ENCODE measurements at places on chromosomes 2 and 18.

GRCh38 chr2:234993541-234993981, 41.7 kb downstream of the SH3BP4 start:
- no peak for DNase-seq

DNA sequence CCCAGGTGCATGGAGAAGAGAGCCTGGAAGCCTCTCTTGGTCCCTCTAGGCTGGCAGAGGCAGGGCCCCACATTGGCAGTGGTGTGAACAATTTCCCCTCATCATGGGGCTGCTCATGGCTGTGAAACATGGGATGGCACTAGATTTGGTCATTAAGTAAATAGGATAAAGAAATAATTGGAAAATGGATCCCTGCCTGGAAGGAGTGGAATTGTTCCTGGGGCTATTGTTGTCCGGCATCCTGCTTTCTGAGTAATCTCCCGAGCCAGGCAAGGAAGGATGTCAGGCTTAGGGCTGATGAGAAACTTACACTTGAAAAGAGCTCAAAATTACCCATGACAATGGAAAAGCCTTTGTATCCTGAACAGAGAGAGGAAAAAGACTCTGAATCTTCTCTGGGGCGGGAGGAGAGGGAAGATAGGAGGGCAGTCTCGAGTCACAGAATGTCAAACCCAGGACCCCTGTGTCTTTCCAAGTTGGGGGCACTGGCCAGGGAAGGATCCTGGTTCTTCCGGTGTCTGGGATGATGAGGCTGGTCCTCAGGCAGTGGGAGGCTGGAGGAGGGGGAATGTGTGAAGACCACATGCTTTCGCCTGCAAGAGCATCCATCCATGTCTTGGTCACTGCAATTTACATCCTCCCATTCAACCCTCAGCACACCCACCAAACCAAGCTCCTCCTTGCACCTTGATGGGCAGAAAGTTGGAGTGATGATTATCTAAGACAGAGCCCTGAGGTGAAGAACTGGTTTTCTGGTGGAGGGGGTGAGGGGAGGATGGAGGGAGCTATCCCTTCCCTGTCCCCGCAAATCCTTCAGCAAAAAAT, 27.1 kb upstream of the STEAP3 start:
- no peak for DNase-seq

DNA sequence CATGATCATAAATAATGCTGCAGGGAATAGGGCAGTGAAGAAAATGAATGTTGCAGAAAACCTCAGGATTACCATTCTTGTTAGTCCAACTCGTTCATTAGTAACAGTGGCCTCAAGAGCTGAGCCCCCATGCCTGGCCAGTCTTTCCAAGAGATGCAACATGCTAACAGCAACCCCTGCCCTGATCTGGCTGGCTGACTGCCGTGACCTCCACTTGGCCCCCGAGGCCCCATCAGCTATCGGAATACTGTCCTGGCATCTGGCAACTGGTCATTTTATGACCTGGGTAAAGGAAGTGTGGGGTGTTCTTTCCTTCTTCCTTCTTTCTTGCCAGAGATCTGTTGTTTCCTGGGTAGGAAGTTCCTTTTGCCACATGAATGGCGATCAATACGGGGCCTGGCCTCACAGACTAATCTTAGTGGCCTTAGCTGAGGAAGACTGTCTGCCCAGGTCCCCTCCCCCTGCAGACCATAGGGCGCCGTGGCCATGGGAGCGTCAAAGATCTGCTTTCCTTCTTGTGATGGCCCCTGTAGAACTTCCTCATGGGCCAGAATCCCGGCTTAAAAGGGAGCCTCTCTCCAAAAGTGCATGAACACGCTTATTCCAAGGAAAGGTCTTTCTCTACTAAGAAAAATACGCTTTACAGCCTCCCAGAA, 10.6 kb upstream of the TRABD2A start:
- no peak for DNase-seq

DNA sequence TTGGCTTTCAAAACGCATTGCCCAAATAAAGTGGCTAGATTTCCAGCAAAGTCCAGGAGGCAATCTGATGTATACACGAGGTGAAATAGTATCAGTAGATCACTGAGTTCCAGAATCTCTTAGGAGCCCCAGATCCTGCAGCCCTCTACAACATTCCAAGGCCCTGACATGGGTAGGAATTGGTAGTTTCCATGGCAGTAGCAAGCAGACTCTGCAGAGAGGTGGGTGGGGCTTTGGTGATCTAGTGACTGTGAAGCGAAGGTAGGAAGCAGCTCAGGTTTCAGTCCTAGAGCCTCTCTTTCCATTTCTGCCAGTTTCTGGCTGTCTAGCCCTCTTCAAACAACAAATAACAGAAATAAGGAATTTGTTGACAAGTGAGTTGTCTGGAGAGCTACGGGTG, 13.8 kb upstream of the SGPP2 start:
- DNase-seq = no peak

GRCh38 chr2:120622886-120623753, 112.5 kb upstream of the GLI2 start:
- DNase-seq = no peak

DNA sequence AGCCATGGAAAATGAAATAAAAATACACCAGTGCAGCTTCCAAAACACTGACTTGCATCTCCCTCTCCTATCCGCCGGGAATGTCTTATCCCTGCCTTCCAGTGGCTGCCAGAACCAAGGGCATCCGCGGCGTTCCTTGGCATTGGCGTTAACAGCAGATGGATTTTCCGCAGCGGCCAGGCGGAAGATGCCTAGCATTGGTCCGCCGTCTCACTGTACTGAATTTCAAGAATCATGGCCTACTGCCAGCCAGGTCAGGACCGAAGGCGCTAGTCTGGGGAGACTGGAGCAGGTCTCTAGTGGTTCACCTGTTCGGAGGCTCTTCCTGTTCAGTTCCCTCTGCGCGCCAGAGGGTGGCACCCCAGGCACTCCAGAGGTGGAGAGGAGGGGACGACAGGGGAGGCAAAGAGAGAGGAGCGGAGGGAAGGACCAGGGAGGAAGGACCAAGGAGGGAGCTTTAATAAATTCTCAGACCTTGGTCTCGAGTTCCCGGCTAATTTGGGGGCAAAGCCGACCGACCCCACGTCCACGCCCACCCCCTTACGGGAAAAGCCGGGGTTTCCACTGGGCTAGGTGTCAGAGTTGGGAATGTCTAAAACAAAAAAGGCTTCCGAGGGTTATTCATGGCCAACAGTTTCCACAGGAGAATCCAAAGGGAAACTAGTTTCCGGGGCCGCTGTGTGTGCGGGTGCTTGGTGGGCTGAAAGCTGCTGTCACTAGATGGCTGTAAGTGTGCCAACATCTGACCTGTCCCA, 3.7 kb upstream of the BCL2L11 start:
- peak; percentile 76 for DNase-seq

DNA sequence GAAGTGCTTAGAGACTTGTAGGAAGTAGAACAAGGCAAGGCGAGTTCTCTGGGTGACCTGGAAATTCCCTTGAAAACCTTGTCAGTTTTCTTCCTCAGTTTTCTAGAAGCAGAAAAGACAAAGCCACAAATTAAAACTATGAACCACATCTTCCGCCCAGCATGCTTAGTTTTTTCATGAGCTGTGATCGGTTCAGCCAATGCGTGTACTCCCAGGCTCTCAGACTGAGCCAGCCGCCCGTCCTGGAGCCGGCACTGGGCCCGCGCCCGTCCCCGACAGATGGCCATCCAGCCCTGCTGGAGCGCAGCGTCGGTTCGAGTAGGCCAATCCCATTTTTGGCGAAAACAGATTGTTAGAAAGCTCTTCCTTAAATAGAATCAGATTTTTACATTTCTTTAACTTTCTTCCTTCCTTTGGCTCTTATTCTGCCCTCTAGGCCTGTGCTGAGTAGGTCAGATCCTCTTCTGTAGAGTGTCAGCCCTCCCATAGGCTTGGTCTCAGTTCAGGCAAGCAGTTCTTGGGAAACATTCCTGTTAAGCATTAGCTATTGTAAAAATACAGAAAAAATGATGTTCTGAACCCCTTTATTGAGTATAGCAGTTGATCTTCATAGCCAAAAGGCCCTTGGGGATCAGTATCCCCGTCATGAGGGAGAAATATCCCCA, 112.5 kb downstream of the NCK2 start:
- peak; percentile 64 for DNase-seq

DNA sequence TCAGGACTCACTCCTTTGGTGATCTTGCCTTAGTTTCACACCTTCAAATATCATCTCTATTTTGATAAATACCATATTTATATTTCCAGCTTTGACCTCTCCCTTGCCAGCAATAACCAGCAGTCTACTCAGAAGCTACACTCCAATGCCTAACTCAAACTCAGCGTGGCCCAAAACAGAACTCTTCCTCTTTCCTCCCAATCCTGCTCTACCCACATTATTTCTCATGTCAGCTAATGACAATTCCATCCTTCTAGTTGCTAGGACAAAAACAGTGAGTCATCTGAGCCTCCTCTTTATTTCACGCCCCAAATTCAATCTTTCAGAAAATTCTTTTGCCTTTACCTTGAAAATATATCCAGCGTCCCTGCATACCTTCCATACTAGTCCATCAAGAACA, 23.5 kb downstream of the CYRIA start:
- DNase-seq = no peak

DNA sequence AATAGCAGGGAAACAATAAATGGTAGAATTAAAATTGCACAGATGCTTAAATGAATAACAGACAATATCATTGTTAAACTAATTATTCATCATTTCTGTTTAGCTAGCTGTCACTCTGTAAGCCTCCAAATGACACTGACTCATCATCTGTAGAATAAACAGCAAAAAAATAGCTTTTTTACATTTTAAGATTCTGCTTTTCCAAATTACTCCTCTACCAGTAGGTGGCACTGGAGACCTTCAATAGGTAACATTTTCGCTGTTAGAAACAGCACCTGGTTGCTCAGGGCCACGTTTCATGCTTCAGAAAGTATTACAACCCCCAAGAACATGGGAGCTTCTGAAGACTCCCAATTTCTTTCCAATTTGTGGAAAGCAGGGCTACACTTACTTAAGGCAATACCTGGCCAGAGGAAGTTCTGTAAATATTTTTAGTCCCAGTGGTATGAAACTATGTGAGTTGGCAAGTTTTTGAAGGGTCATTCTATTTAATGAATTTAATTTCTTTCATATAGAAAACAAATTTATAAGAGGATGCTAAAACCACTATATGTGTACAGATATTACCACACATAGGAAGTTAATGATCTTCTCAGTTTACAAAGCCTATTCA, 45.4 kb downstream of the TTN start:
- peak; percentile 9 for DNase-seq

DNA sequence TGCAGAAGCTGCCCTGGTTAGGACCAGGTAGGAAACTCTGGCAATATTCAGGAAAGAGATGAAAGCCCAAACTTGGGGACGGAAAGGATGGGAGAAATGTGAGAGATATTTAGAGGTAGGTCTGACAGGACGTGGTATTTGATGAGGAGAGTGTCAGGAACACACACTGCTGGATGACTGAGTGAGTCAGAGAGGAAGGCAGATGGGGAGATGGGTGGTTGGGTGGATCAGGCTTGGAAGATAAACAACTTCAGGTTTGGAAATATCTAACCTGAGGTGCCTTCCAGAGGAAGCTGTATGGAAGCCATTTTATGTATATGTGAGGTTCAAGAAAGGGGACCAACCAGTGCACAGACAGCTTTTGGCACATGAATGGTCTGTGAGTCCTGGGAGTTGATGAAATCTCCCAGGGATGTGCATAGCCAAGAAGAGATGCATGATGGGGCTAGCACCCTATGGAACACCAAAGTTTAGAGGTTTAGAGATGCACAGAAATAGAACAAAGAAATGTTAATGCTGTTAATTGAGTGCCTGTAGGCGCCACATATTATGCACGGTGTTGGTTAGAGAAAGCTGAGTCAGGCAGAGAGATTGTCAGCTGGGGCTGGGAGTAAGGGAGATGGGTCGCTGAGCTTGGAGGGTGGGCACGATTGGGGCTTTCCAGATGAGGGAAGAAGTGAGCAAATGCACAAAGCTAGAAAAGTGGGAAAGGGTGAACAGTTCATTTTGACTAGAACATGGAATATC, 101.0 kb downstream of the VIT start:
- no peak for DNase-seq

- no peak for DNase-seq
Measured at GRCh38 chr2:207219081-207219630, 53.4 kb upstream of the KLF7 start.

- DNase-seq = no peak
Measured at GRCh38 chr2:135050132-135050531, 2.0 kb upstream of the RAB3GAP1 start.

DNA sequence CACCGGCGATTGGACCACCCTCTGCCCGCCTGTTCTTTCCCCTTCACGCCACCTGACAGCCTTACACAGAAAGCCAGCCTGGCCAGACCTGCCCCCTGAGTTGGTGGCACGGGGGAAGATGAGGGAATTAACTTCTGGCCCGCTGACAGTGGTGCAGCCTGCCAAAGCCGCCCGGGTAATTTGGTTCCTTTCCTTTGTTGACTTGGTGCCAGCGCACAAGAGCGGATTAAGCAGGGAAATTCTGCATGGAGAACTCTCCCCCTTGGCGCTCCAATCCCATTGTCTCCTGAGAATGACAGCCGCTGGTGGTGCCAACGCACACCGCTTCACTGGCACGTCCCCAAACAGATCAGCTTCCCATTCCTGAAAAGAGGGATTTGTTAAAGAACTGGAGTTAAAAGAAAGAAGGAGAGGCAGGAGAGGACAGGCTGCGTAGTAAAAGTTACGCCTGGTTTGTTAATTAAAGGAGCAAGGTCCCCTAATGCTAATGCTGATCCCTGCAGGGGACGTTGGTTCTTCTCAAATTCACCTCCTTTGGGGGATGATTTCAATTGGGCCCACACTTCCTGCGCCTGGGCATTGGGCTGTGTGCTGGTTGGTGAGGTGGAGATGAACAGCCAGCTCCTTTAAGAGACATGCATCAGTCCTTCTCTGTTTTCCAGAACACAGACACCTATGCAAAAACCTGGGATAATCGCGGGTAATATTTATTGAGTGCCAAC, 286.8 kb downstream of the MYCN start:
- no peak for DNase-seq

DNA sequence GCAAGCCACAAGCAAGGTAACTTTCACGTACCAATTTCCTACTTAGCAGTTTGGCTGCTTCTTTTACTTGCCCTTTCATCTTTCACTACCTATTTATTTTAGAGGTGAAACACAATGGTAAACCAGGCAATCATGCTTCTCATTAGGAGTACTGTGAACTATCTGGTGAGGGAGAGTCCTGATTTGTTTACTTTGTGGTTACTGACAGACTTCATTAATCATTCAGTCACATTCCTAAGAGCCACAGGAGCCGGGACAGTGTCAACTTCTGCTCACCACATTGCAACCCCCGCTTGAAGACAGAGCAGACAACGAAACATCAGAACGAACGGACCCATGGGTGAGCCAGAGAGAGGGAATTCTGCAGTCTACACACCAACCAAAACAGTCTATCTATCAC, 28.8 kb downstream of the TUBB6 start:
- DNase-seq = no peak

- DNase-seq = no peak
Measured at GRCh38 chr18:54329787-54330186, 27.9 kb downstream of the STARD6 start.
